ENCODE measurements at places on chromosomes 13 and 19. TPM values are rescaled to one million over a fixed set of nuclear protein-coding genes. Genes with fewer than 3 reads are reported as not detected.

DNA sequence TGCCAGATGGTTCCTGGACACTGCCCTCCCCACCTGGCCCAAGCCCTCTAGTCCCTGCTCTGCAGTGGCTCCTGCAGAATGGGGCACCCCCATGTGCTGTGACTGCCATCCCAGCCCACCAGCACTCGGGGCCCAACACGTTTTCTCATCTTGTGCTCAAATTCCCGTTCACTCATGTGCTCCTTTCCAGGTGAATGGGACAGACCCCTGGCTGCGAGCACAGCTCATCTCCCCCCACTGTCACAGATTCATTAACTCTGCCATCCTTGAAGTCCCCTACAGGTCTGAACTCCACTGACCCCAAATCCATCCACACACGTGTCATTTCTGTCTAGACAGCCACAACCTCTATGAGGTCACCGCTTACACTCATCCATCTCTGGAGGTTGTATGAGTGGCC, 23.6 kb downstream of the TUBA3C start:
- DNase-seq: no peak
- H3K4me3 ChIP-seq: no peak overlapping the region
- no peaks in the 10 kb centered on the region for H3K36me3 ChIP-seq
- H3K27ac ChIP-seq: no peak overlapping the region
- H3K27me3 ChIP-seq: no peaks in the 10 kb centered on the region

DNA sequence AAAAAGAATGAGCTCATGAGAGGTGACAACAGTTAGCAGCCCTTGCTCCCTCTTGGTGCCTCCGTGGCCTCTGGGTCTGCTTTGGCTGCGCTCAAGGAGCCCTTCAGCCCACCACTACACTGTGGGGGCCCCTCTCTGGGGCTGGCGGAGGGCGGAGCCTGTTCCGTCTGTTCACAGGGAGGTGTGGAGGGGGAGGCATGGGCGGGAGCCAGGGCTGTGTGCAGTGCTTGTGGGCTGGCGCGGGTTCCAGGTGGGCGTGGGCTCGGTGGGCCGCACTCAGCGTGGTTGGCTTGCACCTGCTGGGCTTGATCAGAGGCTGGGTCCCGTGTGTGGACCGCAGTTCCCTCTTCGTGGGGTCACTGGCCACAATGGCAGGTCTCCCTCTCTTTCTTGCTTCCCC, 953.4 kb upstream of the PRR20A start:
- no peak overlapping the region for H3K4me3 ChIP-seq
- no peaks in the 10 kb centered on the region for H3K36me3 ChIP-seq

GRCh38 chr19:50780753-50781435, 9.3 kb upstream of the ACP4 start:
- peaks cover 14% of the 10 kb centered on the region for H3K27me3 ChIP-seq
- H3K27ac ChIP-seq: no peak overlapping the region
- DNase-seq: no peak
- no peaks in the 10 kb centered on the region for H3K36me3 ChIP-seq
- peaks cover 20% of the 10 kb centered on the region for H3K4me1 ChIP-seq
- no peak overlapping the region for H3K4me3 ChIP-seq

The RFPL4AL1 gene
- total RNA-seq: not detected
